Left colon (tissue), 2 donors: ENCODE measurements at places on chromosomes 5 and 9.

DNA sequence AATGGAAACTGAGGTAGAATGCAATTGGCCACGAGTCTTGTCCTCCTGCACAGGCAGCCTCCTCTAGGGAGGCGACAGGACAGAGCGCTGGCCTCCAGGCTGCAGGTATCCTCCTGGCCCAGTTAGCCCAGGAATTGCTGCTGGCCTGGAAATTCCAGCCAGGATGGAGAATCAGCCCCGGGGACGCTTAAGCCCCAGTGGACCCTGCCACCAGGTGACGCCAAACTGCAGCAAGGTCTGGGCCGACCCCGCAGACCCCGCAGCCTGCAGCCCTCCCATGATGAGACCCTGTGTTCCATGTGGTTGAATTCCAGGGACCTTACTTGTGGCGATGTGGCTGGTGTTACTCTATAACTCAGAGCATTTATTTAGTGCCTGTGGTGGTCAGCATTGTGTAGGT is 7.3 kb downstream of the CACFD1 start:
- DNase-seq: no peak

GRCh38 chr9:134434894-134435506 is 108.7 kb downstream of the RXRA start:
- DNase-seq: peak; percentile 90

GRCh38 chr9:7721291-7721690 is 78.3 kb downstream of the DMAC1 start:
- no peak for DNase-seq

- no peak for DNase-seq
Observed at GRCh38 chr5:3878267-3878666, 282.6 kb downstream of the IRX1 start.

GRCh38 chr5:159772698-159773061 is 143.6 kb upstream of the ADRA1B start:
- no peak for DNase-seq

DNA sequence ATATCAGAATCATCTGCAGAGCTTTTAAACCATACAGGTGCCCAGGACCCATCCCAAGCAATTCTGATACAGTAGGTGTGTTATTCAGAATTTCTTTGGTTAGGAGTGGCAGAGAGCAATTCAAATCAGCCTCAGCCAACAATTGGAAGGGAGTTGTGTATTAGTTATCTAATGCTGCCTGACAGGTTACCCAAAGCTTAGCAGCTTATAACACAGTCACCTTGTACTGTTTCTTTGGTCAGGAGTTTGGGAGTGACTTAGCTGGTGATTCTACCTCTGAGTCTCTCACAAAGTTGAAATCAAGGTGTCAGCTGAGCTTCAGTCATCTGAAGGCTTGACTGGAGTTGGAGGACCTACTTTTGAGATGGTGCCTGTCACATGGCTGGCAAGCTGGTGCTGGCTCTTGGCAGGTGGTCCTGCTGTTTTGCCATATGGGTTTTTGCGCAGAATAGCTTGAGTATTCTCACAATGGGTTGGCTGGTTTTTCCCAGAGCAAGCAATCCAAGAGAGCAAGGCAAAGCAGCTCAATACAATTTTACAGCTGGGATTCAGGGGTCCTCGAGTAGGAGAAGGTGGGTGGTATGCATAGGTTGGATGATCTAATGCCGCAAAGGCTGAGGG is 18.7 kb upstream of the CARNMT1 start:
- no peak for DNase-seq

GRCh38 chr5:94159144-94159543 is 417.7 kb upstream of the POU5F2 start:
- no peak for DNase-seq

GRCh38 chr9:86410281-86410680 is 56.1 kb upstream of the TUT7 start:
- DNase-seq: no peak

GRCh38 chr9:11595756-11596155 is 983.0 kb upstream of the PTPRD start:
- DNase-seq: no peak

DNA sequence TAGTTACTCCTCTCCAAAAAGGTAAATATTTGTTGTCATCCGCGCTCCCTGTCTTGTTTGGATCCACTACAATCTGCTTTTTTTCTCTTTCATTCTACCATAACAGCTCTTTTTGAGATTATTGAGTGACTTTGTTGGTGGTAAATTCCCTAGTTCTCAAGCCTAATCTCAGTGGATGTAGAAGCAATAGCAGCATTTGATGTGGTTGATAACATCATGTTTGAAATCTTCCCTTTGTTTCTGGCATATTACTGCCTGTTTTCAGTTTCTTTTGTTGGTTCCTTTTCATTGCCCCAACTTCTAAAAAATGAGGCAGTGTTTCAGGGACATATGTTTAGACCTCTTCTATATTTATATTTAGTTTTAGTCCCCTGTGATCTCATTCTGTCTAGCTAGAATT is 8.9 kb downstream of the CDC42SE2 start:
- DNase-seq: no peak

- peak; percentile 85 for DNase-seq
Observed at GRCh38 chr5:179806250-179807048, at the start of gene MGAT4B. TSS of gene MGAT4B (minus strand) at chr5:179806866. CDS start at chr5:179806583, 283 bp downstream.

- no peak for DNase-seq
Observed at GRCh38 chr5:129114539-129115193, 20.1 kb downstream of the ISOC1 start.

DNA sequence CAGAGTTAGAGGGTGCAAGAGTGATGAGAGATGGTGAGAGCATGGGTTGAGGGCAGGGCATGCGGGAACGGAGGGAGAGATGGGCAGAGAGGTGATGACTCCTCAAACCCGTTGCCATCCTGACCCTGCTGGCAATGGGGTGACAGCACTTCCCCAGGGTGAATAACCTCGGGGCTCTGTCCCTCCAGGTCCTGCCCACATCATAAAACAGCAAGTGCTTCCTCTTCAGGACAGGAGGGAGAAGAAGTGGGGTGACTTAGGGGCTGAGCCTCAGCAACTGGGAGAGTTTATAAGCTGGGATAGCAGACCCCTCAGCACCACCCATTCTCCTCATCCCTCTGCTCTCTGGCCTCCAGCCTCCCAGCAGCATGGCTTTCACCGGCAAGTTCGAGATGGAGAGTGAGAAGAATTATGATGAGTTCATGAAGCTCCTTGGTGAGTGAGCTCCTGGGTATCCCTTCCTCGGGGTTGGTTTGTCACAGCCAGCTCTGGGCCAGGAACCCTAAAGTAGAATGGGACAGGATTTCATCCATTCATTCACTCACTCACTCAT is at the start of gene FABP6:
FABP6 (plus strand) TSS at position 317 of the 553 bp plus-strand sequence; CDS start at position 369, 52 bp downstream.
- no peak for DNase-seq

GRCh38 chr9:109319626-109320241 is 1.1 kb downstream of the EPB41L4B start:
- no peak for DNase-seq

DNA sequence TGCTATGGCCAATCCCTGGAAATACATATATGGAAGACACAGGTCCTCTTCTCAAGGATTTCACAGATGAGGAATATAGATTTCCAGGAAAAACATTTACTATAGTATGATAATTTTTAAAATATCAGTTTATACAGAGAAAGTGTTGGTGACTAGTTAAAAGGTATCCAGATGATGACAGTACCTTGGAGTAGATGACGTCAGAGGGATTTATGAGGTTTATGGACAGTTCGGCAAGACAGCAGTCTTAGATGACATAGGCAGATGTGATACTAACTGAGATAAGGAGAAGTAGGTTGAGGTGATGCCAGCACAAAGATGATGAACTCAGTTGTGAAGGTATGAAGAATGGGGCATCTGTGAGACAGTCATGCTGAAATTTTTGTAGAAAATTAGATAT is 750.3 kb downstream of the PRELID2 start:
- DNase-seq: no peak

DNA sequence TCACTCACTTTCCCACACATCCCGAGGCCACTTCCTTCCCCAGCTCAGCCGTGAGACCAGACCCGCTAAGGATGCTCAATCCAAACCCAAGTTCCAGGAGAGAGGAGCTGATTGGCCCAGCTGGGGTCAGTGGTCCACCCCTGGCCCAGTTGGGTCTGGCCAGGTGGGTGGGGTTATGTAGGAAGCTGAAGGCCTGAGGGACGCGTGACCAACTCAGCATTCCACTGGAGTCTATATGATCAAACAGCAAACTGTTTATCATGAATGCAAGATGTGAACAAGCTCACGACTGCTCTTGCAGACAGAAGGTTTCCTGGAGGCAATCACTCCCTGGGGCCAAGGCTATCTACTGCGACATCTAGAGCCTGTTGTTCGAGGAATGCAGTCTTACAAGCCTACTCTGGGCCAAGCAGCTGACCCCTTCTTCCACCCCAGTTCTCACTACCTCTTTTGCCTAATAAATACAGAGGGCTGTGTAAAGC is 4.9 kb upstream of the RAPGEF1 start:
- no peak for DNase-seq

DNA sequence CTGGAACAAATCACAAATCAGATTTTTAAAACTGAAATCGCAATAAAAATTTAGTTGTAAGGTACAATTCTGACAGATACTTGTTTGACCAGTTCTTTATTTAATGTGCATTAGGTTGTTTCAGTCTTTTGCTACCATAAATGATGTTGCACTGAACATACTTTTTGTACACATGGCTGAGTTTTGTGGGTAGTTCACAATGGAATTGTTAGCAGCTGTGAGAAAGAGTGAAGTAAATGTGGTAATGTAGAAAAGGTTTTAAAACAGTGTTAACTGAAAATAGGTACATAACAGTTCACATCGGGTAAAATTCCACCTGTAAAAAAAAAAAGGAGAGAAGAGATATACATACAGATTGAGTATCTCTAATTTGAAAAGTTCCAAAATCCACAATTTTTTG is 25.6 kb downstream of the MRPS27 start:
- no peak for DNase-seq

- DNase-seq: no peak
Observed at GRCh38 chr9:25681266-25681665, 3.0 kb upstream of the TUSC1 start.

GRCh38 chr9:132644251-132644650 is 25.5 kb downstream of the DDX31 start:
- DNase-seq: no peak

- DNase-seq: peak; percentile 43
Observed at GRCh38 chr9:92669527-92669889, 423 bp downstream of the IPPK start.

DNA sequence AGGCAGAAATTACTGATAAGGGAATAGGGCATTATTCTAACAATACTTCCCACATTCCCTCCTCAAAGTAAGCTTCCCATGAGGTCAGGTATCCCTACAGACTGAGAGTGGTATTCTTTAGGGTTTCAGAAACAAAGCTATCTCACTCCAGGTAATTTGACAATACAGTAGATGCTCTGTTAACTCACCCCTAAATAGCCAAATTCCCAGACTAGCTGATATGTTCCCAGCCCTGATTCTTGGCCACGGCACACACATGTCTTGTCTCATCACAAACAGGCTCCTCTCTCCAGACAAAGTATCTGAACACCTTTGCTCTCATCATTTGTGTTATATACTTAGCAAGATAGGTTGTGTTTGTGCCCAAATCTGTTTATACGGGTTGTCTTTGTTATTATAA is 139.9 kb downstream of the ZNF608 start:
- DNase-seq: no peak

DNA sequence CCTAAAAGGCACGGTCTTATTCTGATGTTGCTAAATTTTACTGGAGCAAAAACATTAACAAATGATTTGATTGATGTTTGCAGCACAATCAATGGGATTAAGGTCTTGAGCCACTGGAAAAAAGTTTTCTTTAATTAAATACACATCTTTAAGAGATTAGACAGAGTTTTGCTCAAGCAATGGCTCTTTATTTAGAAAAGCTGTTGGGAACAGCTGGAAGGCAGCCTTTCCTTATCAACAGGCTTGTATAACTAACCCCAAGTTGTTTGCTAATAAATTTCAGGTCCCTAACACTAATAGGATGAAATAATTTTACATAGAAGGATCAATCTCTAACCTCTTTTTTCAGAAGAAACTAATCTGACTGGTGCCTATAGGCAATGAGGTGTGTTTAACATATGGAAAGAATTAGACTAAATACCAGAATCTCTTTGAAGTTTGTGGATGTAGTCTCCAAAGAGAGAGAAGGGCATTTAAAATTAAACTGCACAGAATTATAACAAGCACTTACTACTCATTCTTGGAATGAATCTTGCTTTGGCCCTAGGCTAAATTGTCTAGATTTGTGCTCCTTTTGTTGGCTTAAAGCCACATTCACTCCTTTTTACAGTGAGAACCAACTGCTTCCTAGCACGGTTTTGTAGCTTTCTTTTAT is 67.3 kb upstream of the TNFAIP8 start:
- no peak for DNase-seq

DNA sequence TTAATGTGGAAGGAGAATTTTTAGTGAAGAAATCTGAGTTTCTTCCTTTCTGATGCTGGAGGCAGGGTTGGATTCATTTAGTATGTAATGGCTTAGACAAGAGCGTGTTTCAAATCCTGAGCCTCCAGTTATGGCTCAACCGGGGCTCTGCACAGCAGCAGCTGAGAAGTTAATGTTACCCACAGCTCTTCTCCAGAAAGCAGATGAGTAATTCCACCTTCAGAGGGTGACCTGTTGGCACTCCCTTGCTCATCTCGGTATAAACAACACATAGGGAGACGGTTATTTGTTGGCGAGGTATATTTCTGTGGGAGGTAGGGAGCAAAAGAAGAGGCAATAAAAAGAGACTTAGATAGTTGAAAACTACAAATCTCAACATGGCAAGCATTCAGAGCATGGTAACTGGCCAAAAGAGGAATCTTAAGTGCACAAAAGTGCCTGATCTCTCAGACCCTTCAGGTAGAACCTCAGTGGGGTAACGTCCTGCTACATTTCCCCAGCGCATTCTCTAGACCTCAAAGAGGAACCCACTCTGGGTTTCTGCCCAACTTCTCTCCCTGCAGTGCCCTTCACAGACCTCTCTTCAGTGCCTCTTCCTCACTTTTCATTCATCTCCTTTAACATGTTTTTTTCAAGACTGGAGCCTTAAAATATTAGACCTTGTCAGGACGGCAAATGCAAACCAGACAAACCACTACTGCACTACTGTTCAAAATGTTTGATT is 417.5 kb upstream of the ADAMTSL1 start:
- no peak for DNase-seq

DNA sequence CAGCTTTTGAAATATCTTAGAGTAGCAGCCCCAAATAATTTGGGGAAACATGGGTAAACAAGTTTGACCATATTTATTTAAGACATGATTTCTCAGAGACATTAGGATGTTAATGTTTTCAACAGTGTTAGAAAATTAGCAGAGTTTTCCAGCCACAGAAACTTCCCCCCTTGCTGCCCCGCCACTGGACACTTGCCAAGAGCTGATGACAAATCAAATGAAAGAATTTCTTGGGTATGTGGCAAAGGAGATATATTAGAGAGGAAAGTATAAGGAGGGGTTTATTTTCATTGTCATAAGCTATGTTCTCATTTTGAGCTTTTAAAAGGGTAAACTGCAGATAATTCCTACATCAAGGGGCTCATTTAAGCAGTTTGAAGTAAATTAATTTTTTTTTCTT is 15.9 kb downstream of the GABRA1 start:
- DNase-seq: no peak
